ENCODE measurements at places on chromosomes 7 and 10. TPM values are rescaled to one million over a fixed set of nuclear protein-coding genes. Genes with fewer than 3 reads are reported as not detected.

Gene VPS37D
- total RNA-seq = 8.8 TPM

Gene PNLIPRP3
- total RNA-seq = not detected

Gene FAM171A1
- 24.2 TPM for total RNA-seq

Gene MSMB
- not detected for total RNA-seq

Gene TMEM178B
- 0.37 TPM for total RNA-seq

Gene TLL2
- 0.07 TPM for total RNA-seq

Gene RHOBTB1
- total RNA-seq = 22.4 TPM

Gene EBF3
- total RNA-seq = 0.80 TPM

Gene COBL
- total RNA-seq = 5.2 TPM

Gene PLXNA4
- 19.1 TPM for total RNA-seq

Gene PCDH15
- not detected for total RNA-seq

Gene GJD4
- not detected for total RNA-seq

DNA sequence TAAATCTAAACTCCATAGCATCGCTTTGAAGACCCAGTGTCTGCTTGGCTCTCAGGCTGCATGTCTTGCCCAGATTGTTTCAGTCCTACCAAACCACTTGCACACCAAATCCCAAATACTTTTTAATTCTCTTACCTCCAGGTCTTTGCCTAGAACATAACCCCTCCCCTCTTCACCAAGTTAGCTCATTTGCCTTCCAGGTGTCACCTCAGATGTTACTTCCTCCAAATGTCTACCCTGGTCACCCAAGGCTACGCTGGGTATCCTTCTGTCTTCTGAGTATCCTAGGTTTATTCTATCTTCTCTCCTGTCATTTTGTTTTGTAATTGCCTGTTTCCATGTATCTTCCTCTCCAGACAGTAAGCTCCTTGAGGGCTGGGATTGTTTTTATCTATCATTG is 11.1 kb downstream of the SLC25A28 start:
- no peaks in the 10 kb centered on the region for H3K27me3 ChIP-seq
- DNase-seq = no peak
- H3K4me3 ChIP-seq = no peak overlapping the region
- no peaks in the 10 kb centered on the region for H3K4me1 ChIP-seq
- H3K36me3 ChIP-seq = no peaks in the 10 kb centered on the region
- H3K27ac ChIP-seq = no peak overlapping the region

GRCh38 chr7:100568896-100569844 is 4.5 kb downstream of the SAP25 start:
- peak overlapping the region; percentile 35 for H3K27ac ChIP-seq
- peak overlapping the region; percentile 34 for H3K4me3 ChIP-seq
- peak; percentile 75 for DNase-seq
- no peaks in the 10 kb centered on the region for H3K27me3 ChIP-seq
- H3K36me3 ChIP-seq = no peaks in the 10 kb centered on the region

- peaks cover 13% of the 10 kb centered on the region for H3K4me1 ChIP-seq
- H3K4me3 ChIP-seq = peak overlapping the region; percentile 87
- no peaks in the 10 kb centered on the region for H3K36me3 ChIP-seq
- no peak for DNase-seq
- H3K27me3 ChIP-seq = no peaks in the 10 kb centered on the region
Measured at GRCh38 chr7:75914169-75914654, 743 bp upstream of the POR start.

- no peak for DNase-seq
- no peak overlapping the region for H3K4me3 ChIP-seq
- no peaks in the 10 kb centered on the region for H3K4me1 ChIP-seq
- H3K27me3 ChIP-seq = no peaks in the 10 kb centered on the region
- no peak overlapping the region for H3K27ac ChIP-seq
Measured at GRCh38 chr7:106634958-106635357, 26.0 kb downstream of the CCDC71L start.

DNA sequence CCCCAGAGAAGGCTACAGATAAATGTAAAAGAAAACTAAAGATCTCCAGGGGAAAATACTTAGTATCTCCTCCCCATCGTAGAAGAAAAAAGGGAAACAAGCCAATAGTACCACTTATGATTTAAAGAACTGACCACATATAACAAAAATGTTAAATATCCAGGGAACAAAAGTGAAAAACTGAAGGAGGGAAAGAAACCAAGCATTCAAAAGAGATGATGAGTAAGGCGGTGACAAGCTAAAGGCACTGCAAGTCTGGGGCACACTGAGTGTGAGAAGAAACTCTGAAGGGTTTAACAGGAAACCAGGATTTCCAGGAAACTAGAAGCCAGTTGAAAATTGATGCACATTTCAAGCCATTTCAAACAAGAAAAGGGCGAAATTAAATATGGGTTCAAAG is 226.3 kb downstream of the AHR start:
- H3K36me3 ChIP-seq = no peaks in the 10 kb centered on the region
- no peak overlapping the region for H3K27ac ChIP-seq
- no peaks in the 10 kb centered on the region for H3K4me1 ChIP-seq
- H3K27me3 ChIP-seq = no peaks in the 10 kb centered on the region
- H3K4me3 ChIP-seq = no peak overlapping the region

DNA sequence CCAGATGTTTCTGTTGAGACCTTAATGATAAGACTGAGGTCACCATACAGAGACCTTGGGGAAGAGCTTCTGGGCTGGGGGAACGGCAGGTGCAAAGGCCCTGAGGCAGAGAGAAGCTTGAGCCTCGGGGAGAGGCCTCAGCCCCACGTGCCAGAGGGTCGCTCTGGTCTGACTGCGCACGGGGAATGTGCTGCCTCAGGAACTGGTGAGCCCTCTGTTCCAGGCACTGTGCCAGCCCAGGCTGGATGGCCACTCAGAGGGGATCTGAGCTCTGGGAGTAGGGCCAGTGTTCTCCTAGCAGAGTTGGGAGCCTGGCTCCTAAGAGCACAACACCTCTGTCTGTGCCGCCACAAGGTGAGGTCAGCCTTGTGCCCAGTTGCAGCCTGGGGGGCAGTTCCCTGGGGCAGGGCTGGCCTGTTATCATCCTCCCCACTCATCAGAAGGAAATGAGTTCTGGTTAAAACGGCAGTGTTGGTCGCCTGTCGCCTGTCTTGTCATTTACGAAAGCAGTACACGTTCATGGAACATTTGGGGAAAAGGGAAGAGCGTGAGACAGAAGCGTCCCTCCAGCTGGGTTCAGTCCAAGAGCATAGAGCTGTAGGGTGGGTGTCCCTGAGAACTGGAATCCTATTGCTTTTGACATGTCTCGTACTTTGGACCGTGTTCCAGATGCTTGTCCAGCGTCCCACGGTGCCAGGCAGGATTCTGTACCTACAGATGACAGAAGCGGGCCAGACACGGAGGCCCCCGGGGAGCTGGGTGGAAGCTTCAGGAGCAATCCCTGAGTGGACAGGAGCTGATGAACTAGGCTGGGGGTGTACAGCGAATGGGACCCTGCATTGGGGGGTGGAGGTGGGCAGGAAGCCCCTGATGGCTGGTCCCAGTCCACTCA is 4.3 kb downstream of the TTYH3 start:
- peaks cover 30% of the 10 kb centered on the region for H3K4me1 ChIP-seq
- no peaks in the 10 kb centered on the region for H3K27me3 ChIP-seq

GRCh38 chr10:91009121-91009520 is 88.2 kb upstream of the ANKRD1 start:
- H3K27ac ChIP-seq = no peak overlapping the region
- H3K4me3 ChIP-seq = no peak overlapping the region
- no peak for DNase-seq
- H3K4me1 ChIP-seq = no peaks in the 10 kb centered on the region
- H3K36me3 ChIP-seq = no peaks in the 10 kb centered on the region

- H3K4me3 ChIP-seq = no peak overlapping the region
- no peak overlapping the region for H3K27ac ChIP-seq
- no peaks in the 10 kb centered on the region for H3K27me3 ChIP-seq
- no peaks in the 10 kb centered on the region for H3K36me3 ChIP-seq
- no peak for DNase-seq
Measured at GRCh38 chr7:83451501-83452045, 197.4 kb downstream of the SEMA3E start.

- no peak for DNase-seq
- H3K27ac ChIP-seq = no peak overlapping the region
- no peak overlapping the region for H3K4me3 ChIP-seq
- no peaks in the 10 kb centered on the region for H3K4me1 ChIP-seq
- no peaks in the 10 kb centered on the region for H3K27me3 ChIP-seq
- H3K36me3 ChIP-seq = no peaks in the 10 kb centered on the region
Measured at GRCh38 chr10:126704649-126705048, 34.2 kb upstream of the C10orf90 start.

- H3K4me1 ChIP-seq = peaks cover 8% of the 10 kb centered on the region
- peaks cover 3% of the 10 kb centered on the region for H3K36me3 ChIP-seq
- DNase-seq = peak; percentile 50
- H3K27me3 ChIP-seq = no peaks in the 10 kb centered on the region
- H3K4me3 ChIP-seq = peak overlapping the region; percentile 92
- H3K27ac ChIP-seq = peak overlapping the region; percentile 18
Measured at GRCh38 chr7:5526100-5526905, 102.7 kb upstream of the TNRC18 start.

GRCh38 chr10:117004227-117005025 is 561 bp downstream of the SHTN1 start:
- peak; percentile 64 for DNase-seq

DNA sequence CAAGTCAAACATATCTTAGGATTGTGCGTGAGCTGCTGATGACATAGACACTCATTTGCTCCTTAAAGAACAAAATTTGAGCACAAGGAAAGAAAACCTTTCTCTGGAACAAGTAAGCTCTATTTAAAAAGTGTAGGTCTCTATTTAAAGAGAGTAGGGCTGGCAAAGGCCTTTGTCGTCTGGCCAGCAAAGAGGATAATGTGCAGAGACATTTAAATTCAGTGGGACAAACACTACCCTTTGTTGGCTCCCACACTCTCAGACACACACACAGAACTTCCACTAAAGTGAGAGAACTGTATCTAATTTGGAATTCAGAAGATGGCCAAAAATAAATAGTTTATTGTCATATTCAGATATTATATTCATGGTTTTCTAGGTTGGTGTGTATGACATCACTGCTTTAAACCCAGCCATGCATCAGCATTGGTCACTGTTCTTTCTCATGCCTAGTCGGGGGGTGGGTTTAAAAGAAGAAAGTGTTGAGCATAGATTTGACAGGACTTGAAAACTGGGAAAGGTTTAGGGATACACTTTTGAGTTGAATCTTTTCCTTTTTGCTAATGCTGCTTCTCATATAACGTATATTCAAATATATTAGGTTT is 49.5 kb upstream of the HDAC9 start:
- no peaks in the 10 kb centered on the region for H3K4me1 ChIP-seq
- H3K27ac ChIP-seq = no peak overlapping the region
- H3K4me3 ChIP-seq = no peak overlapping the region
- DNase-seq = no peak
- no peaks in the 10 kb centered on the region for H3K27me3 ChIP-seq

All from ovary (tissue), 10 donors.